ENCODE measurements at places on chromosomes 1 and 21.

DNA sequence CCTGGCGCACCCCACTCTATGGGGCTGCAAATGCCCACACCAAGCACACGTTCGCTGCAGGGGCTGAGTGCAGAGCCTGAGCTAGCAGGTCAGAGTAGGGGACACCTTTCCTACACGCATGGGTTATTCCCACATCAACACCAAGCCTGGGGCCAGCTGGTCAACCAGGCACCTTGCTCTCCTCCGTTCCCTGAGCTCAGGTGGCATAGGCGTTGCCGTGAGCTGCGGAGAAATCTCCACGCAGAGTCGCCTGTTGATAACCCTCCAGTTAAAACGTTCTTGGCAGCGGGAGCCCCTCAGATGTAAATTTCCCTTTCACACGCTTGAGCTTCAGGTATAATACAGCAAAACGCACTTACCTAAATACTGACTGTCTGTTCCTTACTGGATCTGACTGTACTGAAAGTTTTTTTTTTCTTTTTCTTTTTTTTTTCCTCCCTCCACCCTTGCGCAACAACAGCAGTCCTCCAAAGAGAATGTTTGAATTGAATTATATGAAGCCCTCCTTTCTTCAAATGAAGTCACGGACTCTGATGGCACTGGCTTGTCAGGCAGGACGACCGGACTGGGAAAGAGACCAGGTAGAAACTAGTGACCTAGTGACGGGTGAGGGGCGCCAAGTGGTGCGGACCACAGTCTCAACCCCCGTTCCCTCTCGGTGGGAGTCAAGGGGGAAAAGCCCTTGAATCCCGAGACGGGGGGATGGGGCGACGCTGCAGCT is 2.1 kb downstream of the BRINP3 start:
- DNase-seq: no peak

DNA sequence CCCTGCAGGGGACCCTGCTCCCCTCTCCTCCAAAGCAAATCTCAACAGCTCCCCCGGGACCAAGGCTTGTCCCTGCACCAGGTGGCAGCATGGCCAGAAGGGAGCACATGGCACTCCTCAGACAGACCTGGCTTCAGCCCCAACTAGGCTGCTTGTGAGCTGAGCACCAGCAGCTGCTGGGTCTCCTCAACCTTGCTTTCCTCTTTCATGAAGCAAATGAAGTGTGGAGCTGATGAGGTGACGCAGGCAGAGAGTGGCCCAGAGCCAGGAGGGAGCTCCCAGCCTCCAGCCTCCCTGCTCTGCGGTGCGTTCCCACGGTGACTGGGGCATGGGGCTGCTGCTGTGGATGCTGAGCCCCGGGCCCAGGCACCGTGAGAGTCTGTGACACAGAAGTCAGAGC is 34.0 kb downstream of the MEGF6 start:
- no peak for DNase-seq

GRCh38 chr1:214199585-214199984 is 81.4 kb upstream of the SMYD2 start:
- no peak for DNase-seq

DNA sequence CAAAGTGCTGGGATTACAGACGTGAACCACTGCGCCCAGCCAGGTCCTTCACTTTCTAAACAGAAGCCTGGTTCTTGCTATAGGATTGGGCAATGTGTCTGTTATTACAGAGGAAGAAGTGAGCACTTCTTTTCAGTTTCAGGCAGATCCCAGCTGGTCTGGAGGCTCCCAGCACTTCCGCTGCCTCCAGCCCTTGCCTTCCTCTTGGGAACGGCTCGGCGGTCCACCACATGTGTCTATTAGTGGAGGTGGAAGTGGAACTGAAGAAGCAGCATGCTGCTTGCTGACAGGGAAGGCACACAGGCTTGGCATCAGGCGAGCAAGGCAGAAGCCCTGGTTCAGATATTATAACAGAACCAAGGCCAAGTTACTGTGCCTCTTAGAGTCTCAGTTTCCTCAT is 17.0 kb downstream of the MKNK1 start:
- no peak for DNase-seq

DNA sequence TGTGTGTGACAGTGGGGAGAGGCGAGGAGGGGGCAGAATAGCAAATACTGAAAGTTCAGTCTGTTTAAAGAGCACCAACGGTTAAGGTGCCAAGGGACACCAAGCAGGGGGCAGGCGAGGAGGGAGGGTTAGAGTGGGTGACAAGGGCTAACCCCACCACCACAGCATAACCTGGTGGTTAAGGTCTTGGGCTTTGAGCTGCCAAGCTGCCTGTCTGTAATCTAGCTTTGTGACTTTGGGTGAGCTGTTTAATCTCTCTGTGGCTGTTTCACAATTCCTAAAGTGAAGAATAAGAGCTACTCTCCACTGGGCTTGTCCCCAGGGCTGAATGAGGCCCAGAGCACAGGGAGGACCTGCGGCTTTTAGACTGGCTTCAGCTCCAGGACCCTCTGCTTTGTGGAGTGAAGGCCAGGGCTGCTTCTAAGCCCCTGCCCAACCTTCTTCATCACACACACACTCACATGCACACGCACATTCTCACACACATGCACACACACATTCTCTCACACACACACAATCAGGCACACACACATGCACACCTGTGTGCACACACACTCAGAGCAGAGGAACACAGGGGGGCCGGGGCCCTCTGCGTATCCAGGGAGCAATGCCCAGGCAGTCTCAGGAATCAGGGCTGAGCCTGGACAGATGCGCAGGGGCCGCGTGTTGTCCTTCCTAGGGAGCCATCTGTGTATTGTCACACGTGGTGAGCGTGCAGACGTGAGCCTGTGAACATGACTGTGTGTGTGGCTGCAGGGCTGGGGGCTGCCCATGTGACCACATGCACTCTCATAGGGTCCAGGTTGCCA is 101.6 kb upstream of the TARDBP start:
- DNase-seq: no peak

DNA sequence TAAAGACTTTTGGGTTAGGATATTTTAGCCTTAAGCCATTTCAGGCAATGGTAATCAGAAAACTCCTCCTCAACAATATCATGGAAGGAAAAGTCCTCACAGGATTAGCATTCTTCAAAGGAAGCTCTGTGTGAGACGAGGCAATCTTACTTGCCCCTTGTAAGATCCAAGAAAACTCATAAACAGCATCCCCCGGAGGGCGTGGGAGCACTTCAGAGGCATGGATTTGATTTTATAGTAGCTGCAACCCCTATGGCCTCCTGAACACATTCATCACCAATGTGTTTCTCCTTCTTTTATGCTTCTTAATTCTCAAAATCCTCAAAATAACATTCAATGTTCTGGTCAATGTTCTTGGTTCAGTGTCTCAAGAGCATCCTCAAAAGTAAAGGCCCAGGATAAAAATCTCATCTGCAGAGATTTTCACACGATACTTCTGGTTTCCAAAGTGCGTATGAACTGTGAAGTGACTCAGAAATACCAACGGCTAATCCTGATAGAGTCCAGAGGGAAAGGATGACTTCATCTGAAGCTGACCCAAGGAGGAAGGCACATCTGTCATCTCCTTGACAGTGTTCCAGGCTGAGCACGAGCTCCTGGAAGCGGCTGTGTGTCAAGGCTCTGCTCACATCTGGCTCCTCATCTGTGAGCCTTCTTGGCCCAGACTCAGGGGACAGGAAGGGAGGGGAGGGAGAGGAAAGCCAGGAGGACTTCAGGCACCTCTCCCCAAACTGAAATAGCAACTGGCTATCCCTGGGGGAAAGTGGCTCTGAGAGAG is 49.3 kb upstream of the PSEN2 start:
- DNase-seq: no peak

Measured in KG1 (cell line).